ENCODE measurements at places on chromosomes 12 and 14.
A peak's percentile ranks its signal among the peaks of the same experiment; 100 is the strongest.

- DNase-seq, result no peak
These were observed 1041.6 kb downstream of the BCL11B start for GRCh38 chr14:98230411-98230810.

DNA sequence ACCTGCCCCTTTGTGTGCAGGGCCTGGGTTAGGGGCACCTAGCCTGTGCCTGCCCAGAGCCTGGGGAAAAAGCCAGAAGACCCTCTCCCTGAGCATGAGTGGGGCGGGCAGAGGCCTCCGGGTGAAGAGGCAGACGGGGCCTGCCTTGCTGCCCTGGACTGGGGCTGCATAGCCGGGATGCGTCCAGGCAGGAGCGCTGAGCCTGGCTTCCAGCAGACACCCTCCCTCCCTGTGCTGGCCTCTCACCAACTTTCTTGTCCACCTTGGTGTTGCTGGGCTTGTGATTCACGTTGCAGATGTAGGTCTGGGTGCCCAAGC, 216.1 kb downstream of the TMEM121 start:
- no peak for DNase-seq

DNA sequence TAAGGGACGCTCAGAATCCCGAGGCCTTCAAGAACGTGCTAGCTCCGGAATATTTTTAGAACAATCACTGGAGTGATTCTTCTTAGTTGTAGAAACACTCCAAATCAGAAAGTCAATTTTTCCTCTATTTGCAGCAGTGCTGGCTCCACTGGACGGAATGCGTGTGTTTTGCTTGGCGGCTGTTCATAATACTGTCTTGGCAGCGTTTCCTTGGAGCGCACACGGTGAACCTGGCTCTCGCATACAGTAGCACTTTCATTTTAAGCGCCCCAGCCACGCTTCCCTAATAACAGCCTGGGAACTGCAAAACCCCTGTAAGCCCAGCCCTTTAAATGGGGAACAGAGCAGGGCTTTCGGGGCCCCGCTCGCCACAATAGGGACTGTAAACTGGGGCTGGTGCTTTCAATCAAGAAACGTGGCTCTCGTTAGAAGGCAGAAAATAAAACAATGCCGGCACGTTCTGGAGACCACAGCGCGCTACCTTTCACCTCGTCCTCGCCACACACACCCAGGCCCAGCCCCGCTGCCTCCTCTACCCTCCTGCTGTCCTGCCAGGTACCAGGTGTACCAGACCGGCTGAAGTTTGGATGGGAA, 79.9 kb downstream of the BCL11B start:
- DNase-seq, result peak; percentile 51

GRCh38 chr12:24798335-24798734, 150.6 kb downstream of the BCAT1 start:
- DNase-seq, result no peak

- no peak for DNase-seq
These were observed 21.8 kb upstream of the EGLN3 start for GRCh38 chr14:33972583-33973081.

DNA sequence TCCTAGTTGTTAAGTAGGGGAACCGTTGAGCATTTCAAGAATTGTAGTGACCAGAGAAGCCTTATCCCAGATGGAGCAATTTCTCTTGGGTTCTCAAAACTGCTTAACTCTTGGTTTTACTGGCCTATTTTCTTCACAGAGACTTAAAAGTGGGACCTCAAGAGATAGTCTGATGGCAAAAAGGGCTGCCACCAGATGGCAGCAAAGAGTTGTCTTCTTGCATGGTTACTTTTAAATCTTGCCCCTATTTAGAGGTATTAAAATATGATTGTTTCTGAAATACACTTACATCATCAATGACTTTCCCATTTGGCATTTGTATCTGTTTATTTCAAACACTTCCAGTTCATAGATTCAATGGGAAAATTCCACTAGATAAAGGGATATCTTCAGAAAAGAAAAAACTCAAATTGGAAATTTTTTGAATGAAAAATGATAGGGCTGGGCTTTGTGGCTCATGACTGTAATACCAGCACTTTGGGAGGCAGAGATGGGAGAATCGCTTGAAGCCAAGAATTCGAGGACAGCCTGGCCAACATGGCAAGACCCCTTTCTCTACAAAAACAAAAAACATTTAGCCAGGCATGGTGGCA, 69.9 kb upstream of the CNTN1 start:
- DNase-seq, result peak; percentile 13

- peak; percentile 33 for DNase-seq
These were observed 35.7 kb upstream of the TMEM263 start for GRCh38 chr12:106919910-106920544.

DNA sequence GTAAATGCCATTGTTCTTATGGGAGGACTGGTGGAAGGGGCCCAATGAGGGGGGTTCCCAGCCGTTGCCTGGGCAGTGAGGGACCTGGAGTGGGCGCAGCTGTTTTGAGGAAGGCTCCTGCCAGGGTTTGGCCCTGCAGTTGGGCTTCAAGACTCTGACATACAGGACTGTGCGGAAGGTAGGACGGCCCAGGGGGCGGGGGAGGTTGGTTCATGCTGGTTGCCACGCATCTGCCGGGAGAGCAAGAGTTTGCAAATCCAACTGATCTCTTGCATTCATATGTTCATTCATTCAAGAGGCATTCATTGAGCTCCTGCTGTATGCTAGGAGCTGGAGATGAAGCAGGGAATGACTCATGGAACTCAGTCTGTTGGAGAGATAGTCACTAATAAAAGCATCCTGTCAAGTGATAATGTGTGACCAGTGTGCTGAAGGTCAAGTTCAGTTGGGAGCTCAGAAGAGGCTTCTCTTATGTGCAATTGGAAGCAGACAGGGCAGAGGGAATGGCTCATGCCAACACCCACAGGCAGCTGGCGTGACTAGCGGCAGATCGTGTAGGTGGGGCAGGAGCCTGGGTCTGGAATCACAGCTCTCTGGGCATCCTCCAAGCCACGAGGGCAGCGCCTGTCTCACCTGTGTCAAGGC, 7.8 kb downstream of the SH2B3 start:
- no peak for DNase-seq

DNA sequence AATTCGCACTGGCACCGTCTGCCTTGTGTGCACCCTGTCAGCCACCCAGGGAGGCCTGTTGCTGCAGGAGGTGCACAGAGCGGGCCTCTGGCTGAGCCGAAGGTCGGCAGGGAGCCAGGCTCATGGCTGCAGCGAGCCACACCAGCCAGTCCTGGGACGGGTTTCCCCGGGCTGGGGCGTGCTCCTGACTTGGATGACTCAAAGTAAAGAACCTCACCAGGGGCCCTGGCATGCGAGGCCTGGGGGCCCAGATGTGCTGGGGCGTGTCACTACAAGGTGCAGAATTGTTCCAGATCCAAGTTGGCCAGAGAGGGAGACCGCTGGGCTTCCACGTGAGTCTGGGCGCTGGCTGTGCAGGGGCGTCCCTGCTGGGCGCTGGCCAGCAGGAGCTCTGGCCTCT, 34.5 kb downstream of the FBRSL1 start:
- no peak for DNase-seq

GRCh38 chr12:79033788-79034187, 169.2 kb downstream of the SYT1 start:
- DNase-seq, result no peak

GRCh38 chr14:58736606-58737005, 98.8 kb downstream of the DACT1 start:
- DNase-seq, result no peak

GRCh38 chr12:50088577-50089335, 3.6 kb downstream of the SMARCD1 start:
- peak; percentile 67 for DNase-seq

DNA sequence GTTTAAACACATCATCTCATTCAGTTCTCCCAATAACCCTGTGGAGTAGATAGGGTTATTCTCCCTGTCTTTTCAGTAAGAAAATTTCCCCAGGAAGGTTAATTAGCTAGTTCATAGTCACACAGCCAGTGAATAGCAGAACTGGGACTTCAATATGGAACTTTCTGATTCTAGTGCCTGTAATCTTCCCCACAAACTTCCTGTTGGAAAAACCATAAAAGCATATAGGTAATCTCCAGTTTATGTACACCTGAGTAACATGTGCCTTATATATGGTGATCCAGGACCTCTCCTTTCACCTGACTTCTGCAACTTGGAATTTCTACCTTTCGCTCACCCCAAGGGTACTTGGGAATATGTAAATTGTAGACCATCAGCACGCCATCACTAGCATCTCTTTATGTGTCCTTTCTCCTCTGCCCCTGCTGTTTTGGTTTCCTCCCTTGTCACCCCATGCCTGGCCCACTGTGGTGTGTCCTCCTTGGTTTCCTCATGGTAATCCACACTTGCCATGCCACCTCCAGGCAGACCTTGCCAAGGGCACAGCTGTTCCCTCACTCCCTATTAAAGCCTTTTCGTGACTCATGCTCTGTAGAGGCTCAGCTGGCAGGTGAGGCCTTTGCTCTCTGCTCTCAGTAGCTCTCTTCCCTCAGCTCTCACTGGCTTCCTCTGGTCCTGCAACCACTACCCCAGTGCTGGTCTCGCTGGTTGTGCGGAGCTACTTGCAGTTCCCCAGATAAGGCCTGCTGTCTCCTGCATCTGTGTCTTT, 16.7 kb downstream of the TBC1D30 start:
- no peak for DNase-seq

DNA sequence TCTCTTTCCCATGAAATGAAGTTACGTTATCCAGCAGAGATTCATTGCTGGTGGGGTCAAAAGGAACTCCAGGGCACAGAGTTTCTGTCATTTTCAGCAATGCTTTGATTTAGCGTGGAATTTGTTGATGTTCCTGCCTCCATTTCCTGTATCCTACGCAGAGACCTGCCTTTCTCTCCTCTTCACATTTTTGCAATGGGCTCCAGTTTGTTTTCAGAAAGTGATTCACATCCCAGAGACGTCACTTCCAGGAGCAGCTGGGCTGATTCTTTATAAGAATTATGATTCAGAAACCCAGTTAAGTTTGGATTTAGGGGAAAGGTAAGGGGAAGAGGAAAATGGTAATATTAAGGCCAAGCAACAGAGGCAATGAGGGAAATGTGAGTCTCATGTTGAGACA, 11.6 kb downstream of the RNASE10 start:
- no peak for DNase-seq

- DNase-seq, result no peak
These were observed 2.8 kb upstream of the KRAS start for GRCh38 chr12:25253371-25254068.

DNA sequence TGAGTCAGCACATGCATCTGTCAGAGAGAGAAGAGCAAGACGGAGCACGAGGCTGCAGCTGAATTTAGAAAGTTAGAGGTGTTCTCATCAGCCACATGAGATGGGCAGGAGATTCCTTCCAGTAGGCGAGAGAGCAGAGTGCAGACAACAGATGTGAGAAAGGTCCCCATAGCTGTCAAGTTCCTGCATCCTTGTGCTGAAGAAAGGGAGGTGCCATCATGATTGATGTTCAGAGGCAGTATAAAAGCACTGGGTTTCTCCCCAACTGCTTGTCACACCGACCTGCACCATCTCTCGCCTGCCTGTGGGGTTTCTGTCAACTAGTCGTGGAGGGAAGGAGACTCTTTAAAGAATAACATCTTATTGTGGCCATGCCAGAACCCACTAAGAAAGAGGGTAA, at the start of gene MYBPC1:
Gene MYBPC1, plus strand, starts transcription at position 272 of the 400 bp plus-strand sequence. Its CDS starts 100 bp downstream, at position 372.
- no peak for DNase-seq

DNA sequence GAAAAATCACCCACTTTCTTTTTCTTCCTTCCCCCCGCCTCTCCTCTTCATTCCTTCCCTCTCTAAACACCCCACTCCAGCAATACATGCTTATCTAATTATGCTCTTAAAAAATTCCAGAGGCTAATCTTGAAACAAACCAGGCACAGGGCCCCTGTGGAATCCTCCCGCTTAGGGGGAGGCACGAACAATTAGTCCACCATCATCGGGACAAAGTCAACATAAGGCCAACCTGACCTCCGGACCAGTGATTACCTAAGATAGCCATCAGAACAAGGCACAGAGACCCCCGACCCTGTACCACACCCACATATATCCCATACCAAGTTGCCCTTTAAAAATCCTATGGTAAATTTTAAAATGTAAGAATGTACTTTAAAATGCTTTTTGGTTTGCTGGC, 47.1 kb downstream of the KIF21A start:
- no peak for DNase-seq

- no peak for DNase-seq
These were observed 12.5 kb upstream of the RCOR1 start for GRCh38 chr14:102579696-102580549.

DNA sequence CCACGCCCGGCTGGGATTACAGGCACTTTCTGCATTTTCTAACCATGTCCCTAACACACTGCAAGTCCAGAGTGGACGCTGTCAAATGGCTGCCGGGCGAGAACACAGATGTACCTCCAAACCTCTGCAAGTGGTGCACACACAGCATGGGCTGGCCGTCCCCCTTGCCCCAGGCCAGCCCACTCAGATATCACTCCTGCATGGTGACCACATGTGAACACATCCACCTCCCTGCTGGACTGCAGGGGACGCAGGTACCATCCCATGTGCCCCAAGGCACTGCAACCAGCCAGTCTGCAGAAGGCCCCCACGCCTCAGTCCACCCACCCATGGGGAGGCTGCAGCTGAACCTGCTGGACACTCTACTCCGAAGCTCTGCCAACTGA, 14.0 kb downstream of the BRF1 start:
- no peak for DNase-seq

DNA sequence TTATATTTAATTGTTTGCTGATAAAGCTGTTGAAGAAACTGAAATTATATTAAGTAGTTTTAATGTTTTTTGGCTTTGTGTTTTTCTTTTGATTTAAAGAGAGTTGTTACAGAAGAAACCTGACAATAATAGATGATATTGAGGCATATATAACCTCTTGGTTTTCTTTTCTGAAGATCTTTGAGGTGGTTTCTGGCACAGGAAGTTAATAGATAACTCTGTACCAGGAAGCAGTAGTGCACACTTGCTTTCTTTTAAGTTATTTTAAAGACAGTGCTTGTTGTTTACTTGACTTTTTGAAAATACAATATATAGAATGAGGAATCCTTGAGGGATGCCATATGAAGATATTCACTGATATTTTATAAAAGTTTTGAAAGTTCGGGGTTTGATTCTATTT, 209.0 kb upstream of the FBXO33 start:
- DNase-seq, result no peak

DNA sequence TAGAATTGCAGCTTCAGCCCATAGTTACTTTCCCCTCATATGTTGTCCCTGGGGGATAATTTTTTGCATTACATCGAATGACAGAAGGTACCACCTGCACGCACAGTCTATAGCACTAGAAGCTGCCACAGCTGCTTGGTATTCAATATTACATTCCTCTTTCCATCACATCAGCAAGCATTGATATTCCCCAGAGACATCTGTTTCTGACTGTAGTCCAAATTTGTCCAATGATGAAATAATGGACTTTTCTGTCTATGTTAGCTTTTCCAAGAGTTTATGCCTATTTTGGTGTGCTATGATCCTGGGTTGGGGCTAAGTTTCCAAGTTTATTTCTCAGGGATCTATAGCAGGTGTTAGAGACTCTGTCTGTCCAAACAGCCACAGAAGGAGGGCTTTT, 335.4 kb downstream of the LRIG3 start:
- no peak for DNase-seq

DNA sequence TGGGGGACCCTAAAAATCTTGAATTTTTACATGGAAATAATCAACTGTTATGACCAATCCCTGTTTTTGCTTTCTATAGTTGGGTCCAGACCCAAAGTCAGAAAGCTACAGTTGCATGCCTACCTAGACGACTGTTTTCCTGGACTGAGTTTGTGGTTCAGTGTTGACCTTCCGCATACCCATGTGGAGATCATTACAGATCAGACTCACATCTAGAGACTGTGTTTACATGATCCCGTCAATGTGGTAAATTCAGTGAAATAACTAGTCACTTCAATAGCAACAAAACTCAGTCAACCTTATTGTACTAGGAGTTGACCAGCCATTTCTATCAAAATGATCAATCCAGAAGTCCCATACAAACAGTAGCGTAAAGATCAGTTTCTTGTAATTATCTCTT, 257.6 kb downstream of the EGLN3 start:
- no peak for DNase-seq

GRCh38 chr14:22291406-22291805, 297.6 kb downstream of the DAD1 start:
- no peak for DNase-seq
